ENCODE measurements at places on chromosomes 16 and 17.

- no peak for DNase-seq
Observed at GRCh38 chr17:77231076-77231871, 90.5 kb downstream of the SEC14L1 start.

- DNase-seq = no peak
Observed at GRCh38 chr16:11585460-11586377, 1.0 kb downstream of the LITAF start.

DNA sequence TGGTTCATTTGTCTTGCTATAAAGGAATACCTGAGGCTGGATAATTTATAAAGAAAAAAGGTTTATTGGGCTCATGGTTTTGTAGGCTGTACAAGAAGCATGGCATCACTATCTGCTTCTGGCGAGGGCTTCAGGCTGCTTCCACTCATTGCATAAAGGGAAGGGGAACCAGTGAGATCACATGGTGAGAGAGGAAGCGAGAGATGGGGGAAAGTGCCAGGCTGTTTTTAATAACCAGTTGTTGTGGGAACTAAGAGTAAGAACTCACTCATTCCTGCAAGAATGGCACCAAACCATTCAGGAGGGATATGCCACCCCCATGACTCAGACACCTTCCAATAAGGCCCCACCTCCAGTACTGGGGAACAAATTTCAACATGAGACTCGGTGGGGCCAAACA is 24.3 kb downstream of the SPECC1 start:
- DNase-seq = no peak

DNA sequence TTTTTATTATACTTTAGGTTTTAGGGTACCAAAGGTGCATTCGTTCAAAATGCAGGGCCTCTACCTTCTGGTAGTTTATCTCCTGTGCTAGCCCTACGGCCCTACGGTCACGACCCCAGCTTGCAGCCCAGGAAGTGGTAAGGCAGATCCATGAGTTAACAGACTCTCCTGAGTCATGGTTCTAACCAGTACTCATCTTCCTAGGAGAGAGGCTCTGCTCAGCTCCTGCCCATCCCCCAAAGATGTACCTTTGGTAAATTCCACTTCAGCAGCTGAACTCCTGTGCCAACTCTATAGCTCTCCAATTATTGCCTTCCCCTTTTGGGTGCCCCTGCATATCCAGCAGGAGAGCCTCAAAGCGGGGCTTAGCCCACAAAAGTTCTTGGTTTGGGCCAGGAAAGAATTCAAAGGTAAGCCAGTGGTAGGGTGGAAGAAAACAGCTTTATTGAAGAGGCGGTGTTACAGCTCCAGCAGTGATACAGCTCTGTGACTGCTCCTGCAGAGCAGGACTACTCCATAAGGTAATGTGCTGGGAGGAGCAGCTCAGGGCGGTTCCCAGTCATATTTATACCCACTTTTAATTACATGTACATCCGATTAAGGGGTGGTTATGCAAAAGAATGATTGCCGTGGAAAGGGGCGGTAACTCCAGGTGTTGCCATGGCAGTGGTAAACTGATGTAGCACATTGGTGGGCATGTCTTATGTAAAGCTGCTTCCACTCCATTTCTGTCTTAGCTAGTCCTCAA is 241.4 kb downstream of the PMP22 start:
- DNase-seq = no peak

DNA sequence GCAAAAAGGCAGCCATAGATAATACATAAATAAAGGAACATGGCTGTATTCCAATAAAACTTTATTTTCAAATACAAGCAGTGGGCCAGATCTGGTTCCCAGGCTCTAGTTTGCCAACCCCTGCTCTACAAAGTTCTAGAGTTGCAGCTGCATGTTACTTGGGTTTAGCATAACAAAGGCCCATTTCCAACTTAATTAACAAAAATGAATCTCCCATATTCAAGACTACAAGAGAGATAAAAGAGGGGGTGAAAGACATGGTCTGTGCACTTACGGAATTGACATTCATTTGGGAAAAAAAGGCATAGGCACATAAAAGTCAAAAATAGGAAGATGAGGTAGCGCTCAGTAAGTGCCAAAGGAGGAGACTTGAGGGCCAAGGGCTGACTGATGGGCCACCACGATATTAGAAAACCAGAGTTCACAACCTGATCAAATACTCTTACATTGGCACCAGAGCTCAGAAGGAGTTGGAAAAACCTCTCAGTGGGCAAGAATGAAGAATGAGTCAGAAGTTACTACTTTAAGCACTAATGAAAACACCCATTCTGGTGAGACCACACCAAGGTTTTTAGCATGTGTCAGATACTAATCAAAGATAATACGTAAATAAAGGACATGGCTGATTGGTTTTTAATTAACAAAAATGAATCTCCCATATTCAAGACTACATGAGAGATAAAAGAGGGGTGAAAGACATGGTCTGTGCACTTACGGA is 164.0 kb downstream of the VPS53 start:
- DNase-seq = no peak

DNA sequence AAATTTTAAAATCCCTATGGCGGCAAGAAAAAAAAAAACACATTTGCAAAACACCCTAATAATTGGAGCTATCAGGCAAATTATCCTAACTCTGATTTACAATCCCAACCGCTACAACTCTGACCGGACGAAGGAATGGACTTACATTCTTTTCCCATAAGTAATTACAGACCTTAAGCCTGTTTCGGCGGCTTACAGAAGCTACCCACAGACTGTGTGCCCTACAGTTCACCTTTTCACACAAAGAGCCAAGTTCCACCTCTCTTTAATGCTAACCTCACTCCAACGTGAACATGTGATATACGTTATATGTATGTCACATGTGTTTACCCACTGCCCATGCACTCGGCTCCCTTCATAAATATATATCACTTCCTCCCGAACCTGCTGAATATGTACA is 8.7 kb upstream of the MEAK7 start:
- peak; percentile 85 for DNase-seq

- peak; percentile 97 for DNase-seq
Observed at GRCh38 chr16:67184995-67185650, 1.4 kb upstream of the MATCAP1 start.

GRCh38 chr16:16905850-16906249 is 526.9 kb downstream of the NPIPA7 start:
- no peak for DNase-seq

GRCh38 chr16:62272035-62272434 is 235.8 kb upstream of the CDH8 start:
- no peak for DNase-seq

- peak; percentile 35 for DNase-seq
Observed at GRCh38 chr17:15238057-15238456, 27.1 kb downstream of the PMP22 start.

DNA sequence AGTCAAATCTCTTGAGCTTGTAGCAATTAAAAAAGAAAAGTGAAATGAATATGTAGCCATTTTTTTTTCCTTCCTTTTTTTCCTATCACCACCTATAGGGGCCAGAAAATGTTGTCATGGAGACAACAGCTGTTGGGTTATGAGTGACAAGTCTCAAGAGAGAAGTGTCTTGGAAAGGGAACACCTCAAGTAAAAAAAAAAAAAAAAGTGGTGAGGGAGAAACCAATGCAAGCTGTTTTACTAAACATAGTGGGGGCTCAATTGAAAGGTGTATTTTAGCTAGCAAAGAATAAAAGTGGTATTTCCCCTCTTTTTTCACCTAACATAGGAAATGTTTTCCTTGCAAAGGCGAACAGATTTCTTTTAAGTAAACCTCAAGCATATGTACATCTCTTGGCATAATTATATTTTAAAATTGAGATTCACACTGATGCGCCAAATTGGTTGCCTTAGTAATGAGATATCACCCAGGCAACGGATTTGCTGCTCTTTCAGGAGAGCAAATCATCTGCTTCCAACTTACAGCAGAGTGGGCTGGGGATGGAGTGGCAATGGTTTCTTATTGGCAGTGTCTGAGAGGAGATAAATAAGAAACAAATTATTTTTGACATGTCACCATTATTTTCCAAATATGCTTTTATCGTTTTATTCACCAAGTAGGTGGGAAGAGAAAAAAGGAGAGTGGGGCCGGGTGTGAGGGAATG is 183.6 kb downstream of the MYO1D start:
- no peak for DNase-seq

DNA sequence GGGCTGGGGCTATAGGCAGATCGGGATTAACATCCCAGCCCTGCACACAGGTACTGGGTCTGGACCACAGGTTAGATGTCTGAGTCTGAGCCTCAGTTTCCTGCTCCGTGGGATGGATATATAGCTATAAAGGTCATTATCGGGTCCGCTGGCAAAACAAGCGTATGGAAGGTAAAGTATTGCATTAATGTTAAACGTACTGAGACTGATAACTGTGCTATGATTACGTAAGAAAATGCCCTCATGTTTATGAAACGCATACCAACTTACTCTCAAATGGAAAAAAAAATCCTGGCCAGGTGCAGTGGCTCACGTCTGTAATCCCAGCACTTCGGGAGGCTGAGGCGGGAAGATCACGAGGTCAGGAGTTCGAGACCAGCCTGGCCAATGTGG is 135.2 kb downstream of the CCDC182 start:
- DNase-seq = peak; percentile 44

- peak; percentile 95 for DNase-seq
Observed at GRCh38 chr17:4492721-4493561, 5.7 kb upstream of the SPNS2 start.

DNA sequence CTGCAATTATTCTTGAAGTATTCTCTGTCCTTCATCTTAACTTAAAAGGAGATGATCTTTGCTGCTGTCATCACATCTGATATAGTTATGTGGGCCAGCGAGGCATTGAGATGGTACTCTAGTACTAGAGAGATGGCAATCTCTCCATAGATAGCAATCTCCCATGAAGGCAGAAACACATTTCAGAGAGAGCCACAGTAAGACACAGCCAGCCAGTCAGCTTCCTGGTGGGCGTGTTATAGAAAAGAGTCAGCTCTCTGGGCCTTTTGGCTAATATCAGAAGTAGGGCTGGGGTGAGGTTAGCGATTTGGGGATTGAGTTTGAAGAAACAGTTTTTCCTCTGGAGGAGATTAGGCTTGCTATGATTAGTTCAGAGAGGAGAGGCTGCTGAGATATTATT is 22.6 kb upstream of the EFCAB13 start:
- peak; percentile 64 for DNase-seq

GRCh38 chr16:19722981-19723380 is 4.9 kb downstream of the IQCK start:
- DNase-seq = no peak

DNA sequence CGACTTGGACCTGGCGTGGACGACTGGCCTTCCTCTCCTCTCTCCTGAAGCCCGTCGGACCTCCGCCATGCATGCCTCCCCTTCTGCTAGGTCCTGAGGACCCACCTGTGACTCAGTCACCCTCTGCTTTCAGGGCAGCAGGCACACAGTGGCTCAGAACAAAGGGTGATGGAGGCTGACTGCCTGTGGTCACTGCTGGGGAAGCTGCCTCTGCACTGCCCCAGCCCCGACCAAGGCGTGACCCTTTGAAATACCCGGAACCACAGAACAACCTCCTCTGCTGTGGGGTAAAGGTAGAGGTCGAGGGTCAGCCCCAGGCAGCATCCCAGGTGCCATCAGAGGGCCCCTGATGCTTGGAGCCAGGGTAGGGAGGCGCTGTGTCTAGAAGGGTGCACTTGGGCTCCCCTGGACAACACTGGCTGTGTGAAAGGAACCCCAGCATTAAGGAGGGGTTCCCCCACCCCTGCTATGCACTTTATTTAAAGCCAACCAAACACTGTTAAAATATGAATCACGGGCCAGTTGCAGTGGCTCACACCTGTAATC is 12.5 kb upstream of the SLC4A1 start:
- DNase-seq = no peak

- DNase-seq = peak; percentile 63
Observed at GRCh38 chr17:2239882-2240430, 63.6 kb downstream of the SMG6 start.

DNA sequence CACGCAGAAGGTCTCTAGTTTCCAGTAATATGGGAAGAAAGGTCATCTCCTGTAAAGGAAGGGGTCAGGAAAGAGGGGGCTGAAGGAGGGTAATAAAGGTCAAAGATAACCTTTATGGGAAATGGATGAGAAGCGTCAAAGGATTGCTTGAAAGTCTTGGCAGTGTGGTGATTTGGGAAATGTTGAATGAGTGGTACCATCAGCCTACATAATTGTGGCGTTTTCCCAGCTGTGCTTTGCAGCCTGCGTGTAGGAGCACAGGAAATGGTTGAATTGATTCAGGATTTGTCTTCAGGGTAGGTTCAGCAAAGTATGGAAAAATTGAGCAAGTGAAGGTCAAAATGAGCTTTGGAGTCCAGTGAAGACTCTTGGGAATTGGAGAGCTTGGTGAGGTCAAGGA is 115.8 kb upstream of the NOL11 start:
- DNase-seq = no peak

GRCh38 chr16:2026461-2027023 is at the start of gene NHERF2:
TSS of gene NHERF2 (plus strand) at chr16:2026902. CDS start at chr16:2027006, 104 bp downstream.
- DNase-seq = peak; percentile 46

DNA sequence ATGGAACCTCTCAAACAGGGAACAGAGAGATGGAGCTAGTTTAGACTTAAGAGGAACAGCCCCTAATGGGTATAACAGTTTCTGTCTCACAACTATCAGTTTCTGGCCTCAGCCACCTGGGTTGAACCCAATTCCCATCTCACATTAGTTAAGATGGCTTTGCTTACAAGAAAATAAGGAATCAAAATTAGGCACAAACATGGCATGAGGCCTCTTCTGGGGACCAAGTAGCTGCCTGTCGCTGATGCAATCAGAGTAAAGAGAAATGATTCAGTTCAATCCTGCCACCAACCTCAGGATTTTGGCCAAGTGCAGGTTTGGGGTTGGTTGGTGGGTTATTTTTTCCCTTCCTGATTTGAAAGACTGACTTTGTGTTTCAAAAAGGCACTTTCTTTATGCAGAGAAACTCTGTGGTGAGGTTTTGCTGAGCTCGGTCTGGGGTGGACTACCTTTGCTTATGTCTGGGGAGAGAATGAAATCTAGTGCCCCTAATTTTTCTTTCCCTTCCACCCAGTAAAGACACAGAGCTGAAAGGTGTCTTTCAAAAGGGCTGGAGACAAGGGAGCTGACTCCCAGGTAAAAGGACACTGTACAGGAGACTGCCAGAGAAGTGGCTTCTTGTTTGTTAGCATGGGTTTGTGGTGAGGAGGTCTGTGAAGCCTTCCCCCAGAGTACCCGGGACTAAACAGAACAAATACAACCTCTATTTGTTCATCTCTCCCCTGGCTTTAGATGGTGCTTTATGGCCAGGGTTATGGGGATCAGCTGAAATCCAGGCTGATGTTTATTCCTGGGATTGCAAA is 44.8 kb upstream of the NFAT5 start:
- DNase-seq = no peak

- no peak for DNase-seq
Observed at GRCh38 chr17:40962059-40962561, 4.6 kb downstream of the KRT39 start.

DNA sequence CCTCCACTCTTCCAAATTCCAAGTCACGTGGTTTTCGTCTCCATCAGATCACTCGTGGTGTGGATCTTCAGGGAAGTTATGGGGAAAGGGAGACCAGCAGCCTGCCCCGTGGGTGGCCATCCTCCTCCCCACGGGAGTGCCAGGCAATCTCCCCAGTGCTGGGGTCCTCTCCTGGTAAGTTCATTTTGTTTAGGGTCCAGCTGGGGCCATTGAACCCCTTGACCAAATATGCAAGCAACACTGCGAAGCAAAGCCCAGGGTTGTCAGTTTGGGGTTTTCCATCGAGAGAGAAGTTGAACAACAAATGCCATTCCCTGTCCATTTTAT is 4.1 kb upstream of the LCMT1 start:
- DNase-seq = no peak

All from trophoblast cell (in vitro differentiated cells and primary cell).